ENCODE measurements at places on chromosomes 16 and 17.

DNA sequence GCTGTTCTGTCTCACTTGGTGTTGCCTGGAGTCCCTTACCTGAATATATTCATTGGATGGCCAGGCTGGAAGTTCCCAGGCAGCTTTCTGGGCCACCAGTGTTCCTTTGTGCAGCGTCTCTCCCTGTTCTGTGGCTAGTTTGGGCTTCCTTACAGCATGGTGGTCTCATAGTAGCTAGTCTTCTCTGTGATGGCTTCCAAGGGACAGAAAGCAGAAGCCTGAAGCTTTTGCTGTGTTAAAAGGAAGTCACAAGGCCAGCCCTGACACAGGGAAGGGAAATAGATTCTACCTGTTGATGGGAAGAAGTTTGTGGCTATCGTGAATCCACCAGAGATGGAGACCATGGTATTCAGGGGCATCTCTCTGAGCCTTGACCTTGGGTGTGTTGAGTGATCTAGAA lies 34.6 kb downstream of the PLCG2 start:
- no peak for DNase-seq

DNA sequence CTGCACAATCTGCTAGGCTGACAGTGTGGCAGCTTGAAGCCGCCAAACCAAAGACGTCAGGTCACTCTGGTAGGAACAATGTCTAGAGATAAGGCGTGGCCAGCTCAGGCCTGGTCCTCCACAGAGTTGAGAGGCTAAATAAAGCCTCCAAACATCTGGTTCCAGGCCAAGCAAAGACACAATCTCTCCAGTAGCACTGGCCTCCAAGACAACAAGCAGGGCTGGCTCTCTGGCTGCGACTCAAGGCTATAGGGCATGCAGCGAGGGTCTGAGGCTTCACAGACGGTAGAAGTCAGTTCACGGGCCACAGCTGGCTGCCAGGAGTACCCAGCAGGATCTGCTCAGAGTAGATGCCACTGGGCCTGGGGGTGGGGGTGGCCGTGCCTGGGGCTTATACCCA lies 75.6 kb downstream of the ABR start:
- DNase-seq: no peak

DNA sequence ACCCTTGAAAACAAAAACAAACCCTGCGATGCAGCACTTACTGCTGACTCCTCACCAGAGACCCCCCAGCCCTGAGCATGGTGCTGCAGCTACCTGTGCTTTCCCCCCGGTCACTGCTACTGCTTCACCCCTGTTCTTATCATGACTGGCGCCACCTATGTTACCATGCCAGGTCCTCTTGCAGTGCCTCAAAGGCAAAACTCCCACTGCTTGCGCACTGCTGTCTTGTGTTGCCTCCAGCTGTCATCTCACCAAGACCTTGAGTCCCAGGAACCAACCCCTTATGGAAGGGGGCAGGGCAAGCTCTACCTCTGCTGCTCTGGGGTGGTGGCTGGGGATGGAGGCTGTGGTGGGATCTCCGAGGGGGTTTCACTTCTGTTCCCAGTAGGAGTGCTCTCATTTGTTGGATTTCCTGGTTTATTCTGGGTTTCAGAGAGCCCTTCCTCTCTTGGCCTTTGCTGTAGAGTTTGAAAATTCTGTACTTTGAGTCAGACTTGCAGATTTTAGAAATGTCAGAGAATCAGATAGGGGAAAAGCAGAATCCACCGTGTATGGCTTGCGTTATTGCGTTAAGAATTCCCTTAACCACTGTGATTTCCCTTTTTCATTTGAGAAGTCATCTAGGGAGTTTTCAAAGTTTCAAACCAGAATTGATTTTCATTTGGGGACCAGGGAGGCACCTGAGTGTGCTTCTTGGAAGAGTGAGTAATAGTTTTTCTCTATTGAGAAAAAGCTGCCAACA lies 96.6 kb downstream of the SPECC1 start:
- no peak for DNase-seq

- DNase-seq: peak; percentile 81
Measured at GRCh38 chr16:62137996-62138395, 101.8 kb upstream of the CDH8 start.

- no peak for DNase-seq
Measured at GRCh38 chr17:56098746-56099145, 54.5 kb upstream of the ANKFN1 start.

- no peak for DNase-seq
Measured at GRCh38 chr17:61401389-61402072, 1.9 kb downstream of the TBX2 start.

All from muscle of leg (tissue), 16 donors.